ENCODE measurements at places on chromosomes 3 and 15. TPM values are rescaled to one million over a fixed set of nuclear protein-coding genes. Genes with fewer than 3 reads are reported as not detected.

GRCh38 chr3:116770815-116771450 is 61.4 kb downstream of the TUSC7 start:
- no peak overlapping the region for H3K4me3 ChIP-seq
- H3K4me1 ChIP-seq, result no peaks in the 10 kb centered on the region
- no peaks in the 10 kb centered on the region for H3K36me3 ChIP-seq
- peaks cover 3% of the 10 kb centered on the region for H3K27me3 ChIP-seq
- peak; percentile 70 for DNase-seq
- H3K27ac ChIP-seq, result no peak overlapping the region

DNA sequence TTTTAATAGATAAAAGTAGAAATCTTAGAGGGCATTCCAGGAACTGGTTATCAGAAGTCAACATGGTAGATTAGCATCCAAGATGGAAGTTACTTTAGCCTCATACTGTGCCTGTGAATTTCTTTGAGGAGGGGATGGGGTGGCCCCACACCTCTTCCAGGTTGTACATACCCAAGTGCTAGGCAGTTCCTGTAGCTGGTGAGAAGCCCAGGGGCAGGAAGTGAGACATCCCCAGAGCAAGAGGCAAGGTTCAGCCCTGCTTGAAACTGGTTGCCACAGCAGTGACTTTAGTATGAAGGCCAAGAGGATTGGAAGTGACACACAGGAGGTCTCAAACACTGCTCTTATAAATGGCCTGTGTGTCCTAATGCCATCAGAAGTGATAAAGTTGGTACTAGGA is 11.9 kb downstream of the GTPBP8 start:
- peak overlapping the region; percentile 42 for H3K27ac ChIP-seq
- no peak for DNase-seq
- no peaks in the 10 kb centered on the region for H3K4me1 ChIP-seq
- H3K36me3 ChIP-seq, result peaks cover 15% of the 10 kb centered on the region
- H3K27me3 ChIP-seq, result no peaks in the 10 kb centered on the region

DNA sequence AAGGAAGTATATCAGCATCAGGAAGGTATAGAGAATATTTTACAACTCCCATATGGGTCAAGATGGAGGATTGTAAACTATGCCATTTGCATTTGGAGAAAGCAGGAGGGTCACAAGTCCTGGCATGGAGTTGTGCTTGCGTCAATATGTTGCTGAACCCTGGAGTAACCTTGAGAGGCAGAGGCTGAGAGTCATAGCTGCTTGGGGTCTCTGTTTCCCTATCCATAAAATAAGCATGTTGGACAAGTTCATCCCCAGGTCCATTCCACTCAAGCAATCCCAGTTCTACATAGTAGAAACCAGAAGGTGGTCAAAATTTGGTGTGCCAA is 273.6 kb downstream of the MECOM start:
- H3K4me1 ChIP-seq, result no peaks in the 10 kb centered on the region
- H3K27me3 ChIP-seq, result no peaks in the 10 kb centered on the region
- DNase-seq, result no peak
- no peaks in the 10 kb centered on the region for H3K36me3 ChIP-seq

DNA sequence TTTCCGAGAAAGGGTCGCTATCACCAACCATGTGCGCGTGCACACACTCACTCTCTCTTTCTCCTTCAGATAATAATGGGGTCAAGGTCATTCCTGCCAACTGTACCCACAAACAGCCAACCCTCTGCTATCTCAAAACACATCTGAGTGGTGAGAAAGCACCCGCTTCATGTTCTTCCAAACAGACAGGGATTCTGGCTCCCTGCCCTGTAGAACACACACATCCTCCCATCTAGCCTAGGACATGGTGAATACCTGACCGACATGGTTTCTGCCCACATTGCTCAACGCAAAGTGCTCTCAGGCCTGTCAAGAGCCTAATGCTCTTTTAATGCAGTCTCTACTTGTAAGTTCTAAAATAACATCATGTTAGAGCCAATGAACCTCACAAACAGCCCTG is 302.2 kb downstream of the FOXP1 start:
- H3K4me1 ChIP-seq, result peaks cover 4% of the 10 kb centered on the region
- H3K4me3 ChIP-seq, result no peak overlapping the region
- H3K27ac ChIP-seq, result no peak overlapping the region
- no peaks in the 10 kb centered on the region for H3K27me3 ChIP-seq
- peaks cover 5% of the 10 kb centered on the region for H3K36me3 ChIP-seq

- H3K4me1 ChIP-seq, result no peaks in the 10 kb centered on the region
- H3K4me3 ChIP-seq, result no peak overlapping the region
- DNase-seq, result no peak
These were observed 161.6 kb upstream of the ANKRD28 start for GRCh38 chr3:15959434-15959811.

DNA sequence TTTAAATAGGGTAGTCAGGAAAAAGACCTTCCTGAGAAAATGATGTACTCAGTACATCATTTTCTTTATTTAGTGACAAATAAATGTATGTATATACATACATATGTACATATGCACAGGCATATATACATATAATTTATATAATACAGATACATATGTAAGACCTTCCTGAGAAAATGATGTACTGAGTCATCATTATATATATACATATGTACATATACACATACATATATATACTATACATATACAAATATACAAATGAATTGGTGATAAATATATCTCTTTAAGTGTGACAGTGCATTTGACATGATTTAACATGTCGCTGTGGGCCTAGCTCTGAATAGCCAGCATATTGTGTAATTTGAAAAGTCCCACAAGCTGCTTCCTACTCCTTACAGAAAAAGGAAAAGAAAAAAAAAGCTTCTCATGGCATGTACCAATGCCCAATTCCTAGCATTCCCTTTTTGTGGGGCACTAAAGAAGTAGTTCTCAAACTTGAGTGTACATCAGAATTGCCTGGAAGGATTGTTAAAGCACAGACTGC is 208.1 kb upstream of the UMPS start:
- no peaks in the 10 kb centered on the region for H3K4me1 ChIP-seq
- H3K36me3 ChIP-seq, result no peaks in the 10 kb centered on the region
- H3K27me3 ChIP-seq, result no peaks in the 10 kb centered on the region

GRCh38 chr3:141878817-141879216 is 2.4 kb downstream of the ATP1B3 start:
- H3K4me1 ChIP-seq, result peaks cover 15% of the 10 kb centered on the region
- no peaks in the 10 kb centered on the region for H3K27me3 ChIP-seq
- DNase-seq, result no peak

DNA sequence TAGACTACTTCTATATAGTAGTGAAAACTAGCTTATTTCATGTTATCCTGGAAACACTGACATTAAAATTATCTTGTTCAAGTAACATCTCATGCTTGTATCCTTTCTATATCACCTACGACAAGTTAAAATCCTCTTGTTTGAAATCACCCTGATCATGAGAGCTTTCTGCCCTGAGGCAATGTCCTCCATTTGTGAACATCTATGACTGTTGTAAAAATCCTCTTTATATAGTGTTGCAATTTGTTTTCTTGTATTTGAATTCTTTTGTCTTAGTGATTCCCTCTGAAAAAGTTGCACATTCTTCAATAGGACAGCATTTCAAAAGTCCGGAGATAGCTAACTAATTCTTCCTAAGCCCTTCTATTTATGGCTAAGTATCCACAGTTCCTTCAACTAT is 480.3 kb downstream of the NSUN3 start:
- H3K4me1 ChIP-seq, result no peaks in the 10 kb centered on the region
- no peaks in the 10 kb centered on the region for H3K27me3 ChIP-seq
- no peak overlapping the region for H3K4me3 ChIP-seq
- no peak overlapping the region for H3K27ac ChIP-seq
- DNase-seq, result no peak

DNA sequence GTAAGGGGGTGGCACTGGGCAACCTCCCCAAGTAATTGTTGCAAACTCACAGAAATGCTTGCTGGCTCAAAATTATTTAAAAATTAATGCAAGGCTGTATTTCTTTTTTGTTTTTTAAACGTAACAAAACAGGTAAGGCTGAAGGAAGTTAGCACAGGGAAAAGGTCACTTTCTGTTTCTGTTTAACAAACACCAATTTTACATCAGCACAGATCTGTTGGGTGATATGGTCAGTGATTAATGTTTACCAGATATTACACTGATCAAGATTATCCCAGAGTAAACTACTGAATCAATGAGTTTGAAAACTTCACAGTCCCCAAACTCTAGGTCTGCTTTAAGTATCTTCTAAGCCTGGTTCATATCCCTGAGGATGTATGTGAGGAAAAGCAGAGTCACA is 558.0 kb downstream of the FOXP1 start:
- no peak overlapping the region for H3K4me3 ChIP-seq
- peaks cover 42% of the 10 kb centered on the region for H3K4me1 ChIP-seq
- H3K36me3 ChIP-seq, result peaks cover 75% of the 10 kb centered on the region
- H3K27me3 ChIP-seq, result no peaks in the 10 kb centered on the region
- peak overlapping the region; percentile 75 for H3K27ac ChIP-seq

GRCh38 chr15:91593067-91593466 is 260.4 kb upstream of the SLCO3A1 start:
- no peaks in the 10 kb centered on the region for H3K27me3 ChIP-seq
- H3K36me3 ChIP-seq, result no peaks in the 10 kb centered on the region
- DNase-seq, result no peak

DNA sequence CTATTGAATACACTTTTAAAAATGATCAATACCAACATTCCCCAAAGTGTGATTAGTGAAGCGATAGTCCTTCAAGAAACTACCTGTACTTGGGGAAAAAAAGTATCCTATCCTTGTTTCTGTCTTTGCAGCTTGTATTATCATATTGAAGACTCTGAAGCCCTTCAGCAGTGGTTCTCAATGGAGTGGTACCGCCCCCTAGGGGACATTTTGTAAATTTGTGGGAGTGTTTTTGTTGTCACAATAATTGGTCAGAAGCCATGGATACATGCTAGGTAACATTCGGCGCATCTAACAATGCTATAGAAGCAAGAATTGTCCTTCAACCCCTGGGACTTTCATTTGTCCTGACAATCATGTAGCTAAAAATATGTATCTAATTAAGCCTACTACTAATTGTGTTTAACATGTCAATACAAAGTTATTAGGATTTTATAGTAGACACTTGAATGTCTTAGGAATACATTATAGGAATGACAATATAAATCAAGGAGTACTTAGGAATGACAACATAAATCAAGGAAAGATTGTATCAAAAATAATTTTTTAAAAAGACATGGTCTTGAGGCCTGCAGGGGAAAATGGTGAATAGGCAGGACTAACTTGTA is 53.7 kb downstream of the NMD3 start:
- no peaks in the 10 kb centered on the region for H3K4me1 ChIP-seq
- no peak overlapping the region for H3K4me3 ChIP-seq
- H3K36me3 ChIP-seq, result no peaks in the 10 kb centered on the region

DNA sequence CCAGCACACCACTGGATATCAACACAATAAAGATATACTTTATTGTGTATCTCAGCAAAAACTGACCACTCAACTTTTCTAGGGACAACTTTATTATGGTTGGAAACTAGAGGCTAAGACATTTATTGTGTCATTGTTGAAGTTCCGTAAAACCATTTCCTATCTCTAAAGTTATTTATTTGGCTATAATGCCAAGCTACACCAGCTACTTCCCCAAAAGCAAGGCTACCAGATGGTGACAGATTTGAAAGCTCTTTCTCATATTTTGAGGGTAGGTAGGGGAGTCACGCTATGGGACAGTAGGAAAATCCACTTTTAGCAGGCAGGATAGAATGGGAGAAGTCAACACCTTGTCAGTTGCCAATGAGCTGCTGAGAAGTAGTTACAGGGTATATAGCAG is 834.6 kb upstream of the CFAP20DC start:
- no peaks in the 10 kb centered on the region for H3K27me3 ChIP-seq
- H3K4me3 ChIP-seq, result no peak overlapping the region
- no peaks in the 10 kb centered on the region for H3K36me3 ChIP-seq

GRCh38 chr3:102235679-102236078 is 199.1 kb upstream of the ZPLD1 start:
- H3K4me1 ChIP-seq, result peaks cover 42% of the 10 kb centered on the region
- no peak overlapping the region for H3K27ac ChIP-seq
- no peak for DNase-seq
- H3K27me3 ChIP-seq, result peaks cover 3% of the 10 kb centered on the region
- H3K36me3 ChIP-seq, result no peaks in the 10 kb centered on the region

GRCh38 chr15:93646193-93646592 is 557.2 kb upstream of the RGMA start:
- no peak overlapping the region for H3K27ac ChIP-seq
- DNase-seq, result no peak
- no peaks in the 10 kb centered on the region for H3K36me3 ChIP-seq
- no peak overlapping the region for H3K4me3 ChIP-seq

- H3K4me3 ChIP-seq, result no peak overlapping the region
- H3K4me1 ChIP-seq, result no peaks in the 10 kb centered on the region
- H3K36me3 ChIP-seq, result no peaks in the 10 kb centered on the region
- H3K27ac ChIP-seq, result no peak overlapping the region
- no peak for DNase-seq
These were observed 75.0 kb upstream of the RNU6-1 start for GRCh38 chr15:67914537-67915460.

DNA sequence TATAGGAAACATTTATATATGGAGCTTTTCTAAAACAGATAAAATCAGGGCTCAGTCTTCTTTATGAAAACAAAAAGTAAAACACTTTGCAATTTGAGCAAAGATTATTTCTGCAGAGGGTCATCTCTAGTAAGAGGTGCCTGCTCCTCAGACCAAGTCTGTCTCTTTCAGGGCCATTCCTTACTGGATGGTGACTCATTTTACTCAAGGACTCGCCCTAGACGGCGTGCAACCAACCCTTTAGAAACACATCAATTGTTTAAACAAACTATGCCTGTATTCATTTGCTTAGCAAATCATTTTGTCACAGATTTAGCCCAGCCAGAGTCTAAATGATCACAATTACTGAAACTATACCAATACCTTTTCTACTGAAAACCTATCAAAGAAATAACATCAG is 242.8 kb upstream of the ICE2 start:
- H3K36me3 ChIP-seq, result no peaks in the 10 kb centered on the region
- no peak overlapping the region for H3K4me3 ChIP-seq
- H3K27ac ChIP-seq, result no peak overlapping the region
- no peaks in the 10 kb centered on the region for H3K4me1 ChIP-seq
- no peaks in the 10 kb centered on the region for H3K27me3 ChIP-seq
- no peak for DNase-seq

DNA sequence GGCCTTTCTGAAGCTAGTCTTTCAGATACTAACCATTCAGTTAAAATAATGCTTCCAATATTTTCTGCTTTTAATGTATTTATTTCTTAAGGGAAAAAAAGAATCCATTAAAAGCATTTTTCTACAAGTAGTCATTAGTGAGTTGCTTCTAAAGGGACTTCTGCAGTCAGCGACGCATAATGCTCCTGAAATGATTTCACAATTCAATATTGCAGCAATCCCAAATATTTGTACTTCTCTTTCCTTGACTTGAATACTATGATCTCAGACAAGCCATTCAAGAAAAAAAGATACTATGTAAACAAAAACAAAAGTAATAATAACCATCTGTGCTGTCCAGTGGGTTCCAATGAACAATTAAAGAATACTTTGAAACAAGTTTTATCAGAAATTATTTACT is 681.0 kb downstream of the DIPK2A start:
- H3K4me3 ChIP-seq, result no peak overlapping the region
- DNase-seq, result no peak
- no peaks in the 10 kb centered on the region for H3K36me3 ChIP-seq
- no peaks in the 10 kb centered on the region for H3K27me3 ChIP-seq
- no peaks in the 10 kb centered on the region for H3K4me1 ChIP-seq

The NR1I2 gene
- 0.73 TPM for total RNA-seq

The RBM5 gene
- total RNA-seq, result 464 TPM

The CLDN18 gene
- not detected for total RNA-seq

The ANKRD63 gene
- 0.25 TPM for total RNA-seq

The SLC2A2 gene
- total RNA-seq, result not detected

The SKOR1 gene
- 0.32 TPM for total RNA-seq

The CASR gene
- total RNA-seq, result not detected

The MYL3 gene
- total RNA-seq, result not detected

The TRH gene
- not detected for total RNA-seq
